Left lung (tissue), 14 donors: ENCODE measurements at places on chromosomes 13 and 19. TPM values are rescaled to one million over a fixed set of nuclear protein-coding genes. Genes with fewer than 3 reads are reported as not detected.

DNA sequence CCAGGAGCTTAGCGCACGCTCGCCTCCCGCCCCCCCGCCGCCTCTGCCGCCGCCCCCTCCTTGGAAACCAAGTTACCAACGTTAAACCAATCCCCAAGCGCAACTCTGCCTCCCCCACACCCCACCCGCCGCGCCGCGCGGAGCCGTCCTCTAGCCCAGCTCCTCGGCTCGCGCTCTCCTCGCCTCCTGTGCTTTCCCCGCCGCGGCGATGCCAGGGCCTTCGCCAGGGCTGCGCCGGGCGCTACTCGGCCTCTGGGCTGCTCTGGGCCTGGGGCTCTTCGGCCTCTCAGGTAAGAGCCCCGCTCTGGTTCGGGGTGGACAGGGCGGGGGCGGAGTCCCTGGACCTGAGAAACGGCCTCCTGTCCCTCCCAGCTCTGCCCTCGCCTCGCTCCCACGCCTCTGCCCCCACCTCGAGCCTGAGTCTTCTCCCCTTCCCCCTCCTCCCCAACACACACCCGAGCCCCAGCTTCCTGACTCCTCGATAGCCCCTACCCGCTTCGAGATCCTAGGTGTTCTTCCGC lies at the start of gene ICAM5:
Gene ICAM5 (plus strand): TSS at position 117 of the 521 bp plus-strand sequence. CDS start 92 bp downstream, at position 209.
- peak within 1 kb of the TSS; percentile 48 for H3K4me3 ChIP-seq
- peak; percentile 86 for DNase-seq
- peaks cover 14% of the 10 kb centered on the region for H3K36me3 ChIP-seq
- peaks cover 77% of the 10 kb centered on the region for H3K27me3 ChIP-seq

DNA sequence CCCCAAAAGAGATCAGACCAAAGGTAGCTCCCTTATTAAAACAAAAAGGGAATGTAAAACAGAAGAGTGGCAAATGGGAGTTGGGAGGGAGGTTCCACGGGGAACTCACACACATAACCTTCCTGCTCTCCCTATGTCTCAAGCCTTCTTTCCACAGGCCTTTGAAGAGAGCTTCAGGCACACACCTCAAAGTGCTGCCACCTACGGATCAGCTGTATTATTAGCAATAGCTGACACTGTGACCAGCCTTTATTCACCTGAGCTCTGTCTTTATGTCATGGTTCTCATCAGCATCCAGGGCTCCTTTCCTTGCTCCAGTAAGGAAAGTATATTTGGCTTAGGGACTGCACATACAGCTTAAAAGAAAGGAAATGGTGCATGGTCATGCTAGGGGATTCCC lies 11.3 kb downstream of the ZNF571 start:
- no peaks in the 10 kb centered on the region for H3K4me1 ChIP-seq
- no peak for DNase-seq
- no peaks in the 10 kb centered on the region for H3K27me3 ChIP-seq
- H3K27ac ChIP-seq, result no peak overlapping the region
- peaks cover 92% of the 10 kb centered on the region for H3K36me3 ChIP-seq

DNA sequence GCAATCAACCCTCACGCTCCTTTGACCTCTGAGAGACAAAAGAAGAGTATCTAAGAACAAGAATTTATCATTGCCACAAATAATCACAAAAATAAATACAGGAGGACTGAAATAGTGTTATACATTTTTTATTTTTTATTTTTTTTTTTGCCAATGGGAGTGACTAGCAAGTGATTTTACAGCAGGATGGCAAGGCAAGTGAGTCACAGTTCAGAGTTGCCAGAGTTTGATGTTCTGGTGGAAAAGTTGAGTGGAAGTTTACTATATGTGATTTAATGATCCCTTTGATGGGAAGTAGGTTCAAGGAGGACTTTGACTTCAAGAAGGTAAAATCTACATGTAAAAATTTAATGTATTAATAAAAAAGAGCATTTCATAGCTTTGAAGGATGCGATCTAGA lies 2691.4 kb downstream of the PCDH9 start:
- H3K27ac ChIP-seq, result no peak overlapping the region
- no peak overlapping the region for H3K4me3 ChIP-seq
- no peaks in the 10 kb centered on the region for H3K36me3 ChIP-seq
- H3K27me3 ChIP-seq, result no peaks in the 10 kb centered on the region
- H3K4me1 ChIP-seq, result no peaks in the 10 kb centered on the region

- no peaks in the 10 kb centered on the region for H3K36me3 ChIP-seq
- no peak for DNase-seq
Observed at GRCh38 chr13:45332831-45333219, 8.2 kb downstream of the TPT1 start.

Gene CYP4F2
- total RNA-seq, result not detected

GRCh38 chr13:34577051-34577450 lies 365.0 kb upstream of the NBEA start:
- no peak overlapping the region for H3K4me3 ChIP-seq
- no peaks in the 10 kb centered on the region for H3K27me3 ChIP-seq
- no peak overlapping the region for H3K27ac ChIP-seq
- no peaks in the 10 kb centered on the region for H3K4me1 ChIP-seq
- DNase-seq, result no peak
- H3K36me3 ChIP-seq, result no peaks in the 10 kb centered on the region

Gene PROZ
- total RNA-seq, result not detected

Gene IFNL1
- total RNA-seq, result not detected

DNA sequence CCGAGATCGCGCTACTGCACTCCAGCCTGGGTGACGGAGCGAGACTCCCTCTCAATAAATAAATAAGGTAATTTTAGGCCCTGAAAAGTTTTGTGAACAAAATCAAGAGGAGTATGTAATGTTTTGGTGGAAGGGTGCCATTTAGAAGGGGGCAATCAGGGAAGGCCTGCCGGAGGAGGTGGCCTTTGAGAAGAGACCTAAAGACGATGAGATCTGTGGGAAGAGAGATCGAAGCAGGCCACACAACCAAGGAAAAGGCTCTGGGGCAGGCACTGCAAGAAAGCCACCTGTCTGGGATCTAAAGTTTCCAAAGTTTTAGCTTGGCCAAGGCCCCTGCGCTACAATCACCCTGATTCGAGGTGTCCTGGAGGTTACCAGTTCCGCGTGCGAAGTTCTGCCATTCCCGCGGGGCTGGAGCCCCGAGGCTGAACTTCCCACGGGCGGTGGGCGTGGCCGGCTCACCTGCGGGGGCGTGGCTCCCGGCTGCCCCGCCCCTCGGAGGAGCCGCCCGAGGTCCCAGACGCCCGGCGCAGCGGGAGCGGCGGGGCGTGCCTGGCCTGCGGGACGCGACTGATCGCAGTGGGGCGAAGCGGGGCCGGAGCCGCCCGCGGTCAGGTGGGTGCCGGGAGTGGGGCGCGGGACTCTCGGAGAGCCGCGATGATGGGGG lies at the start of gene KLC3:
Gene KLC3 (plus strand): TSS at position 519 of the 667 bp plus-strand sequence. CDS start 4,792 bp downstream, outside the sequence.
- peaks cover 7% of the 10 kb centered on the region for H3K4me1 ChIP-seq
- DNase-seq, result peak; percentile 31
- H3K27ac ChIP-seq, result no peak within 1 kb of the TSS
- H3K4me3 ChIP-seq, result peak within 1 kb of the TSS; percentile 22

DNA sequence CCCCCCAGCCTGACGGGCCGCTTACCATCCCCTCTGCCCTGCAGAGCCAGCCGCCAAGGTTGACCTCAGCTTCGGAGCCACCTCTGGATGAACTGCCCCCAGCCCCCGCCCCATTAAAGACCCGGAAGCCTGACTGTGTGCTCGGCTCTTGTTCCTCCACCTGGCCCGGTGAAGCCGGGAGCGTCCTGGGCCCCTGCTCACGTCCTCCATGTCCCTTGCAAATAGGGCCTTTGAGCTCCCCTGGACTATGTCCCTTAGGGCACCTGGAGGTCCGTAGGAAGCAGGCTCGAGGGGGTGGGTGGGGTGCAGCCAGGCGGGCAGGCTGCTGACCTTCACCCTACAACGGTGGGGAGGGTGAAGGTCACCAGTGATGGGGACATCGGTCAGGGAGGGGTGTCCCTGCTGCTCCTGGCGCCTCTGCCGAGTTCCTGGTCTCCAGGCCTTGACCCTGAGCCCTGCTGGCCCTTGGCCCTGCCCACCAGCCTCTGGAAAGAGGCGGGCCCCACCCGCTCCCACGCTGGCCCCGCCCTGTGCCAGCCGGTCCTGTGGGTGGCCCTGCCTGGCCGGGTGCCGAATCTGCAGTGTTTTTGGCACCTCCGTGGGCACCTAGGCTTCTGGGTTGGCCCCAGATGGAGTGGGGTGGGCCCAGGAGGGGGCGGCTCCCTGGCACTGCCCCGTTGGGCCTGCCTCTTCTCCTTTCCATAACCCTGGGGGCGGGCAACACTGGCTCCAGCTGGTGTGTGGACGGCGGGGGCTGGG lies 3.3 kb downstream of the ATP5F1D start:
- no peaks in the 10 kb centered on the region for H3K36me3 ChIP-seq
- no peaks in the 10 kb centered on the region for H3K27me3 ChIP-seq
- H3K27ac ChIP-seq, result peak overlapping the region; percentile 82

GRCh38 chr13:112880221-112880641 lies 88.8 kb upstream of the MCF2L start:
- H3K4me3 ChIP-seq, result no peak overlapping the region
- H3K27me3 ChIP-seq, result no peaks in the 10 kb centered on the region
- no peak overlapping the region for H3K27ac ChIP-seq
- no peak for DNase-seq

- H3K27ac ChIP-seq, result no peak overlapping the region
- no peaks in the 10 kb centered on the region for H3K36me3 ChIP-seq
- H3K27me3 ChIP-seq, result no peaks in the 10 kb centered on the region
- H3K4me3 ChIP-seq, result no peak overlapping the region
- DNase-seq, result no peak
Observed at GRCh38 chr19:15022752-15023151, 26.5 kb upstream of the CASP14 start.

GRCh38 chr13:90594681-90595080 lies 752.8 kb upstream of the MIR17HG start:
- H3K27me3 ChIP-seq, result no peaks in the 10 kb centered on the region
- no peak for DNase-seq
- H3K4me1 ChIP-seq, result no peaks in the 10 kb centered on the region
- no peaks in the 10 kb centered on the region for H3K36me3 ChIP-seq
- H3K27ac ChIP-seq, result no peak overlapping the region
- no peak overlapping the region for H3K4me3 ChIP-seq

GRCh38 chr19:29247051-29247450 lies 34.1 kb upstream of the UQCRFS1 start:
- DNase-seq, result no peak
- no peaks in the 10 kb centered on the region for H3K27me3 ChIP-seq
- H3K36me3 ChIP-seq, result no peaks in the 10 kb centered on the region
- no peaks in the 10 kb centered on the region for H3K4me1 ChIP-seq
- no peak overlapping the region for H3K27ac ChIP-seq
- no peak overlapping the region for H3K4me3 ChIP-seq

Gene LMTK3
- total RNA-seq, result 4.4 TPM

GRCh38 chr13:24097064-24097463 lies 63.5 kb upstream of the SPATA13 start:
- no peak overlapping the region for H3K4me3 ChIP-seq
- no peaks in the 10 kb centered on the region for H3K36me3 ChIP-seq
- H3K4me1 ChIP-seq, result no peaks in the 10 kb centered on the region
- no peak for DNase-seq
- H3K27me3 ChIP-seq, result no peaks in the 10 kb centered on the region

GRCh38 chr13:41610404-41610803 lies 153.1 kb downstream of the RGCC start:
- H3K4me3 ChIP-seq, result no peak overlapping the region
- H3K36me3 ChIP-seq, result peaks cover 5% of the 10 kb centered on the region
- peak; percentile 77 for DNase-seq
- H3K27ac ChIP-seq, result peak overlapping the region; percentile 77
- peaks cover 25% of the 10 kb centered on the region for H3K4me1 ChIP-seq

DNA sequence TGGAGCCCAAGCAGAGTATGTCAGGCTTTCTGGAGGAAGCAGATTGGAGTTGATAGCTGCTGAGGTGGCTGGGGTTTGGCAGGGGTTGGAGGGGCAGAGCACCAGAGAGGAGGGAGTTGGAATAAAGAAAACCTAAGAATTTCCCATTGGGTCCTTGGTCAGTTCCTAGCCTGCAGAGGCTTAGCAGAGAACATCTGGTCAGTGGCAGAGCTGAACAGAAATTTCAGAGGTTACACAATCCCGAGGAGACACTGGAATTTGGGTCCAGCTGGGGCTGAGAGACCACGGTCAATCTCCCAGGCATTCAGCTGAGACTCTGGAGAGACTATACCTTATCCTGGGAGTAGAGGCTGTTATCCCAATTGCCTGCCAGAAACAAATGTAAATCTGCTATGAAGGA lies 84.4 kb downstream of the DPY19L3 start:
- DNase-seq, result no peak
- H3K4me1 ChIP-seq, result no peaks in the 10 kb centered on the region
- no peaks in the 10 kb centered on the region for H3K27me3 ChIP-seq
- no peak overlapping the region for H3K4me3 ChIP-seq
- no peaks in the 10 kb centered on the region for H3K36me3 ChIP-seq
- no peak overlapping the region for H3K27ac ChIP-seq

DNA sequence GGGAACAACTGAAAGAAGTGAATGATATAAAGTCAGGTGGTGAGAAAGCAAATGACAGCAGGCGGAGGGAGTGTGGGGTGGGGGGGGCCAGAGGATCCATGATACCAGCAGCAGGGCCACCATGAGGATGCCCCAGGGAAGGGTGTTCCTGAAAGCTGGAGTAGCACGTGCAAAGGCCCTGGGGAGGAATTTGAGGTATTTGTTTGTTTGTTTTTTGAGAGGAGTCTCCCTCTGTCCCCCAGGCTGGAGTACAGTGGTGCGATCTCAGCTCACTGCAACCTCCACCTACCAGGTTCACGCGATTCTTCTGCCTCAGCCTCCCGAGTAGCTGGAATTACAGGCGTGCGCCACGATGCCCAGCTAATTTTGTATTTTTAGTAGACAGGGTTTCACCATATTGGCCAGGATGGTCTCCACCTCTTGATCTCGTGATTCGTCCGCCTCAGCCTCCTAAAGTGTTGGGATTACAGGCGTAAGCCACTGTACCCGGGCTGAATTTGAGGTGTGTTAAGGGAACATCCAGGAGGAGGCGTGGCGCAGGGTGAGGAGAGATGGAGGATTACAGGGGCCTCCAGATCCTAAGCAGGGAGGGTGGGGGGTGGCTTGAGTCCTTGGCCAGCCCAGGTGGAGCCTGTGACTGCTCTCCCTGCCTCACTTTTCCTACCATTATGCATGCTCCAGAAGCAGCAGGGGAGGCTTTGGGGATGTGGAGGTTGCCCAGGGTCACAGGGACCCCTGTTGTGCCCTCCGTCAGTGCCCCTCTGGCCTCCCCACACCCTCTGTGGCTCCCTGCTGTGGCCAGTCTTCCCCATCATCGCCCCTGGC lies 12.4 kb upstream of the JUND start:
- peak overlapping the region; percentile 74 for H3K4me3 ChIP-seq
- H3K4me1 ChIP-seq, result peaks cover 33% of the 10 kb centered on the region
- H3K27me3 ChIP-seq, result no peaks in the 10 kb centered on the region
- no peaks in the 10 kb centered on the region for H3K36me3 ChIP-seq

GRCh38 chr13:76250211-76250610 lies 614.1 kb downstream of the LMO7 start:
- no peaks in the 10 kb centered on the region for H3K4me1 ChIP-seq
- H3K27ac ChIP-seq, result no peak overlapping the region
- DNase-seq, result no peak
- H3K36me3 ChIP-seq, result no peaks in the 10 kb centered on the region
- H3K4me3 ChIP-seq, result no peak overlapping the region

DNA sequence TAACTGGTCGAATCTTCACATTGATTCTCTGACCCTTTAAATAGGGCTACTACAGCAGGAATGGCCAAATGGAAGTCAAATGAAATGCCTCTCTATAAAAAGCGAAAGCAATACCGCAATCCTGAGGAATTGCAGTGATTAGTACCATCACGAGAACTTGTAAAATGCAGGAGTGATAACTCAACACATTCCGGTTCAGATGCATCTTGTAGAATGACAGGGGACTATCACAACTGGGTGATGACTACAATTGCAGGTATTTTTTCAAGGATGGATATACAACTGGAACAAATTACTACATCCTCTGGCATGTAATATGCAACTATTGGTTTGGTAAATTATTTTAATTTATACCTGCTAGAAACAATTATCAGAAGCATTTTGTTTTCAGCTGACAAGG lies 140.4 kb downstream of the PCDH20 start:
- DNase-seq, result no peak
- no peaks in the 10 kb centered on the region for H3K27me3 ChIP-seq
- no peaks in the 10 kb centered on the region for H3K4me1 ChIP-seq
- H3K4me3 ChIP-seq, result no peak overlapping the region
- H3K27ac ChIP-seq, result no peak overlapping the region
